Stimulated activated CD4-positive, alpha-beta T cell treated with anti-CD3 and anti-CD28 coated beads, TNF-alpha, amount 100 ng/mL, for 4 hours (primary cell): ENCODE measurements at places on chromosomes 3 and 15.

GRCh38 chr3:126259411-126260391 is 79.3 kb upstream of the ALDH1L1 start:
- DNase-seq: no peak

GRCh38 chr3:4864503-4864902 is 114.7 kb upstream of the BHLHE40 start:
- DNase-seq: no peak

DNA sequence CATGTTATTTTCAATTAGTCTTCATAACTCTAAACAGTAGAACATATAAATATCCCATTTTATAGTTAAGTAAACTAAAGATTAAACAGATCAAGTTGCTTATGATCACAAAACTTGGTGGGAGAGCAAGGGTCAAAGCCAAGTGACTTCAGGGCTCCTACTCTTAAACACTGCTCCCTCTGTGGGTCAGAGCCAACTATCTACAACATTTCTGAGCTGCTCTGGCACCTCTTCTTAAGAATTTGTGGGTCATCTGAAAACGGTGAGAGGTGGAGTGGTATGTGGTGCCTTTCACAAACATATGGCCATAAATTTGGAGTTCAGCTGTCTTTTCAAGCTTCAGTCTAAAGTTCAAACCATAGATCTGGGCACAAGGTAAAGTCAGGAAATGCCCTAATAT is 10.9 kb downstream of the ATG3 start:
- DNase-seq: no peak

GRCh38 chr3:151979906-151980305 is 106.5 kb downstream of the SUCNR1 start:
- DNase-seq: no peak

DNA sequence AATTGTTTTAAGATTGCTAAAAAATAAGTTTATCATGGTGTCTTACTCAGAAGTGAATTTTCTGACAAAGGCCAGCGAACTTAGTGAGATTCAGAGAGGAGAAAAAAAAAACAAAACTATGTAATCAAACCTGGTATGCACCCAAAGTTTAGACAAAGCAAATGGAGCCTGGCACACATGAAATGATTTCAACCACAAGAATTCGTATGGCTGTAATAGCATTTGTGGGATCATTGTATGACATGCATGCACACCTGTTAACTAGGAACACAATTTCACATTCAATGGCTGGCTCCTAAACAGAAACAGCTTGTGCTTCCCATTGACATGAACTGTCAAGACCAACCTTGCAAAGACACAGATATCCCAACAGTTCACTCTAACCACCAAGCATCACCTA is 94.6 kb downstream of the ZIC4 start:
- DNase-seq: no peak

DNA sequence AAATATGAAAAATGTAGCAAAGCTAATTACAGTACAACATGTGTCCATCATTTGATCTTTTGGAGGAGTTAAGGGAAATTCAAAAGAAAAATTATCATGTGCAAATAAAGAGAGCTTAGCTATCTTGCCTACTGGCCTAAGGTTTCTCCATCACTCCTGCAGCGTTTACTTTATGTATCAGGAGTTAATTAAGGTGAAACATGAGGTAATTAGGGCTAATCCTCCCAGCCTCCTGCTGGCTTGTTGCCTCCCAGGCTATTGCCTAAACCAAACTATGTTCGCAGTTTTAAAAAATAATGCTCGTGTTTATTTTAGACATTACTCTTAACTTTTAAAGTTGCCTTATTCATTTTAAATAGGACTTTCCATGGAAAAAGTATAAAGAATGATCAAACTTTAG is 367.5 kb downstream of the ROBO2 start:
- DNase-seq: no peak

DNA sequence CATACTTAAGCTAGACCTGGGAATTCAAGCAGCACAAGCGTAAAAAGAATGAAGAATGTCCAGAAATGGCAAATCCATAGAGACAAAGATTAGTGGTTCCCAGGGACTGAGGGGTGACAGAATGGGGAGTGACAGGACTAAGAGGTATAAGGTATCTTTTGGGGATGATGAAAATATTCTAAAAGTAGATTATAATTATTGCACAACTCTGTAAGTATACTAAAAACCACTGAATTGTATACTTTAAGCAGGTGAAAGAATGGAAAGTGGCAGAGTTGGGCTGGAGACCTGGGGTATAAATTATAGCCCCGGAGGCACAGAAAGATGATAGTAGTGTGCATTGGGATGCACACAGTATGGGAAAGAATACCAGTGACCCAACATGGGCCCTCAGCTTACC is 5.6 kb downstream of the BRK1 start:
- no peak for DNase-seq

- DNase-seq: no peak
These were observed 584 bp downstream of the RPS17 start for GRCh38 chr15:82539691-82540054.

GRCh38 chr3:141063831-141064230 is 12.7 kb downstream of the SPSB4 start:
- DNase-seq: no peak

DNA sequence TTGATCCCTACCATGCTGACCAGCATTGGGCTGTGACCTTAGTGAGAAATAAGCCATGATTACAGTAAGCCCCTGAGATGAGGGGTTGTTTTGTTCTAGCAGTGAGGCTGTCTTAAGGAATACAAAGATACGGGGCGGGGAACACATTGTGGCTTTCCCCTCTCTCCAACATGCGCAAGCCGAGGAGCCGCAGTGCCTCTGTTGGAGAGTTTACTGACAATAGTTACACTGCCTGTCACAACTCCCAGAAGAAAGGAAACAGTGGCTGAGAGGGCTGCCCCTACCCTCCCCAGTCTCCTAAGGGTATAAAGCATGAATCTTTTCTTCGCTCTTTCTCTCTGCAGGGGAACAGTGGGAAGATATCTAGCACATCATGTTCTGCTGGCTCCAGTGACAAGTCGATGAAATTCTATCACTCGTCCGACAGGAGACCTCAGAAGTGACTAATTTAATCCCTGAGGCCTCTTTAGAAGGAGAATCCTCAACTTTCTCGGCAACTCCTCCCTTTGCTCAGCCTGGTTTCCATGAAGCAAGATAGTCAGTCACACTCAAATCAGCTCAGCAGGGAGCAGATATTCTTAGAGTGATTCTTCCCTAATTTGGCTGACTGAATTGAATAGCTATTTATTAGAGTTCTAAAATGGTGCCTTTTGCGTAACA is 409.0 kb upstream of the PROK2 start:
- no peak for DNase-seq
